Mesenchymal stem cell (in vitro differentiated cells and primary cell): ENCODE measurements at places on chromosomes 2 and 18.

DNA sequence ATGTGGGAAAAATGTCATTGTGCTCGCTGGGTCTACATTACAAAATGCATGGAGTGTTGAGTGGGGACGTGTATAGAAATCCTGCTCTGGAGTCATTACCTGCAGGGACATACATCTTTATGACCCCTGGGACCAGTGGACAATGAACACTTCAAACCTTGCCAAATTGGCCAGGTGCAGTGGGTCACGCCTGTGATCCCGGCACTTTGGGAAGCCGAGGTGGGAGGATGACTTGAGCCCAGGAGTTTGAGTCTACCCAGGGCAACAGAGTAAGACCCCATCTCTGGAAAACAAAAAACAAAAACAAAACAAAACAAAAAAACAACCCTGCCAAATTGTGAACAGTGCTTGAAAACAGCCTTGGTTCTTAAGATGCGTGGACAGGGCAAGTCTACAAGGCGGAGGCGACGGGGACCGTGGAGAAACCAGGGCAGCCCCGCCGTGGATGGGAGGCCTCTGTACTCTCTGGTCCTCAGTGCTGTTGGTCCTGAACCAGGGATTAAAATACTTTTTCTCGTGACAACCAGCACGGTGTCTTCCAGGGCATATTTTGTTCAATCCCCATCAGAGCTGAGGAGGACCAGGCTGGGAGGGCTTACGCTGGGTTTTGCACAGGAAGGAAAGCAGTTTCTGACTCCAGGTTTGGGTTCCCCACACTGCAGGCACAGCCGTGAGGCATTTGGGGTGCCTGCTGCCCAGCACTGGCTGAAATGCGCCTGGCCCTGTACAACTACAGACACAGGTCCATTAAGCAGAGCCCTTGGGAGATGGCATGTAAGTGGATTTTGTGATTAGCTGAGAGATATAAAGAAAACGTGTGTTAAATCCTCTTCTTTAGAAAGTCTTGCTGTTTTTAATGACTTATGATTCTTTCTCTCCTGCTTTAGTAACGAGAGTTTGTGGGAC is 13.7 kb downstream of the COLEC11 start:
- H3K4me3 ChIP-seq: no peak overlapping the region
- no peak for DNase-seq
- H3K36me3 ChIP-seq: peaks cover 3% of the 10 kb centered on the region
- peaks cover 15% of the 10 kb centered on the region for H3K27me3 ChIP-seq
- no peak overlapping the region for H3K27ac ChIP-seq

DNA sequence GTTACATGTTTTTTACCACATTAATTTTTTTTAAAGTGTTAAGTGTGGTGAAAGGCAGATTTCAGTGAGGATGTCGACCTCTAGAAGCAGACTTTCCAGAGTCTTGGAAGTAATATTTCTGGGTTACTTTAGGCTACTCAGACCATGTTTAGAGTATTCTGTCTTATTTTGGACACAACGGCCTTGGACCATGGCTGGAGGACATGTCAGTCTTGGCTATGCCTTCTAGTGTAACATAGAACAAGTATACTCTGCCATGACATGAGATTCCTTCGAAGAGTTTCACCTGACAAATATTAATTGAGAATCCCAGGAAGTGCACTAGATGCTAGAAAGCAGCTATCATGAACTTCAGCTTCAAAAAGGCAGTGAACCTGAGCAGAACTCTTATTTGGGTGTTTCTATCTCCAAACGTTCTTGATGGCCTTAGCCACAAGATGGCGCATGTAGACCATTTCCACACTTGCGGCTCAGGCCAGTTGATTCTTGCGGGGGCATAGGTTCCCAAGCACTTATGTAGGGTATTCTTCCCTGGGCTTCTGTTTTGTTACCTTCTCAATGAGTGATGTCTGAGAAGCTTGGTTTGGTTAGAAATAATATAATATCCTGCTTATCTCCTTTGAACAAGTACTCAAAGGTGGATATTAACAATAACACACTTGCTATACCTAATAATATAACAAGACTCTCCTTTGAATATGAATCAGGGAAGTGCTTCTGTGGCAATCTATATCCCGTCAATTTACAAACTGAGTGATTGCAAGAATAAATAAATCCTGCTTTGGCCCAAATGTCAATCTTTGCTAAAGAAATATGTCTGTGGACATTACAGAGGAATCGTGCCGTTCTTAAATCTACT is 62.0 kb downstream of the CACNB4 start:
- H3K4me1 ChIP-seq: no peaks in the 10 kb centered on the region
- H3K27me3 ChIP-seq: peaks cover 5% of the 10 kb centered on the region
- no peak overlapping the region for H3K27ac ChIP-seq
- peak; percentile 70 for DNase-seq

DNA sequence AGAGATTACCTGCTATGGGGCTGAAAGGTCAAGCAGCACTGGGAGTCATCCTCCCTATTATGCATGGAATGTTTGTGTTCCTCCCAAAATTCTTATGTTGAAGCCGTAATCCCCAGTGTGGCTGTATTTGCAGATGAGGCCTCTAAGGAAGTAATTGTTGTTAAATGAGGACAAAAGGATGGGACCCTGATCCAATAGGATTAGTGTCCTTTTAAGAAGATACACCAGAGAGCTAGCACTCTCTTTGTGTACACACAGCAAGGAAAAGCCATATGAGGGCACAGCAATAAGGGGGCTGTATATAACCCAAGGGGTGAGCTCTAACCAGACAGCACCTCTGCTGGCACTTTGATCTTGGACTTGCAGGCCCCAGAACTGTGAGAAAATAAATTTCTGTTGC is 18.3 kb downstream of the STAM2 start:
- peaks cover 5% of the 10 kb centered on the region for H3K36me3 ChIP-seq
- H3K27me3 ChIP-seq: no peaks in the 10 kb centered on the region
- DNase-seq: no peak
- no peak overlapping the region for H3K4me3 ChIP-seq

GRCh38 chr2:72983500-72984161 is 66.3 kb downstream of the EMX1 start:
- peaks cover 43% of the 10 kb centered on the region for H3K36me3 ChIP-seq
- peaks cover 6% of the 10 kb centered on the region for H3K4me1 ChIP-seq
- H3K27me3 ChIP-seq: no peaks in the 10 kb centered on the region
- no peak overlapping the region for H3K4me3 ChIP-seq

DNA sequence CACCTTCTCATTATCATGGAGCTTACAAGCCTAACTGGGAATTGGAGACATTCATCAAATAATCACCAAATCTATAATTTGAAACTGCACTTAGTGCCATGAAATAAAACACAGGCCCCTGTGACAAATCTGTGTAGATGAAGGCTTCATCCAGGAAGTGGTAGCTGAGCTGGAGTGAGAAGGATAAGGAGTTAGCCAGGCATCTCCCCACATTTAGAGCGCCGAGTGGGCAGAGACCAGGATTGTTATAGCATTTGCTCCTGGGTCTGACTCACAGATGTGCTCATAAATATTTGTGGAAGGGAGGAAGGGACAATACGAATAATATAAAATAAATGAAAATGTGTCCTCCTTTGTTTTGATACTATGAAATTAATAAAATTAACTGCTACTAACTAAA is 2.5 kb upstream of the MAT2A start:
- peak; percentile 78 for DNase-seq
- H3K27me3 ChIP-seq: no peaks in the 10 kb centered on the region
- no peaks in the 10 kb centered on the region for H3K4me1 ChIP-seq
- peak overlapping the region; percentile 33 for H3K27ac ChIP-seq
- H3K4me3 ChIP-seq: no peak overlapping the region

DNA sequence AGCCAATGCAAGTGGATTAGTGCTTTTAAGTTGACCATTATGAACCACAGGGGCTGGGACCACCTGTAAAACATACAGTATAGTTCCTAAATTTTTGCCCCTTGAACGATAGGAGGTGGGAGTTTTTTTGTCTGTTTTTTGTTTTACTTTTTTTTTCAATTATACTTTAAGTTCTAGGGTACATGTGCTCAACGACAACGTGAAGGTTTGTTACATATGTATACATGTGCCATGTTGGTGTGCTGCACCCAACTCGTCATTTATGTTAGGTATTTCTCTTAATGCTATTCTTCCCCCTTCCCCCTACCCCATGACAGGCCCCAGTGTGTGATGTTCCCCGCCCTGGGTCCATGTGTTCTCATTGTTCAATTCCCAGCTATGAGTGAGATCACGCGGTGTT is 1797.9 kb upstream of the PIK3C3 start:
- H3K27me3 ChIP-seq: no peaks in the 10 kb centered on the region
- H3K27ac ChIP-seq: no peak overlapping the region
- no peaks in the 10 kb centered on the region for H3K4me1 ChIP-seq
- no peak overlapping the region for H3K4me3 ChIP-seq

GRCh38 chr18:22108674-22109073 is 60.7 kb upstream of the GATA6 start:
- H3K27ac ChIP-seq: no peak overlapping the region

DNA sequence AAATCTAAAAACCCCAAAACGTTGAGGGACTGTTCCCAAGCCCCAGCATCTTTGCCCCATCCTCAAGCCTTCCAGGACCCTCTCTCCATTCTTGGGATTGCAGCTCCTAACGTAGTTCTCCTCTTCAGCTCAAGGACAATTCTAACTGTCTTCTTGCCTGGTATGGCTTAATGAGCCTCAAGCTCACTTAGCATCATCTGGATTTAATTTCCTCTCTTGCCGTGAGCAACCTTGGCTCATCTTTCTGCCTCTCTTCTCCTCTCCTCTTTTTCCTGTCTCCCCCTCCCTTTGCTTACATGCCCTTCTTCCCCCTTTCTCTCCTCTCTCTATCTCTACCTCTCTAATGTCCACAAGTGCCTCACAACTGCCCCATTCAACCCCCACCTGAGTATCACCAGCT is 44.2 kb downstream of the TACR1 start:
- no peaks in the 10 kb centered on the region for H3K36me3 ChIP-seq
- DNase-seq: no peak
- H3K4me3 ChIP-seq: no peak overlapping the region
- no peak overlapping the region for H3K27ac ChIP-seq
- H3K27me3 ChIP-seq: no peaks in the 10 kb centered on the region

GRCh38 chr18:59900222-59901128 is 679 bp downstream of the PMAIP1 start:
- H3K27me3 ChIP-seq: no peaks in the 10 kb centered on the region
- DNase-seq: peak; percentile 92
- H3K36me3 ChIP-seq: no peaks in the 10 kb centered on the region

- no peaks in the 10 kb centered on the region for H3K36me3 ChIP-seq
- peak; percentile 53 for DNase-seq
- H3K4me3 ChIP-seq: no peak overlapping the region
- H3K4me1 ChIP-seq: peaks cover 7% of the 10 kb centered on the region
- no peaks in the 10 kb centered on the region for H3K27me3 ChIP-seq
- H3K27ac ChIP-seq: no peak overlapping the region
Measured at GRCh38 chr2:45888167-45888566, 236.7 kb downstream of the PRKCE start.

DNA sequence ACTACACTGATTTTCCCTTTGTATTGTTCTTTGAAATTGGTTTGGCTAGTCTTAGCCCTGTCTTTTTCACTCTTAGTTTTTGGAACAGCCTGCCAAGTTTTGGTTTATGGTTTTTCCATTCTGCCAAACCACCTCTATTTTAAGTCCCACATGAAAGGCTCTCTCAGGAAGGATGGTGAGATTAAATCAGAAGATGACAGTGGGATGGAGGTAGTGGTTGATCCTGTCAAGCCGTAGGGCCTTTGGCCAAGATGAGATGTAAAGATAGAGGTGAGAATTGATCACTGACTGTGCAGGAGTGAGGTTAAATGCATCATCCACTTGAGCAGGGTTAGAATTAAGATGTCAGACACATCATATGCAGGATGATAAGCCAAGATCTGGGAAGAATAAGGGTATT is 948.5 kb downstream of the SLC4A3 start:
- H3K4me3 ChIP-seq: no peak overlapping the region
- H3K27ac ChIP-seq: no peak overlapping the region
- no peaks in the 10 kb centered on the region for H3K36me3 ChIP-seq
- DNase-seq: no peak
- H3K4me1 ChIP-seq: no peaks in the 10 kb centered on the region
- no peaks in the 10 kb centered on the region for H3K27me3 ChIP-seq

DNA sequence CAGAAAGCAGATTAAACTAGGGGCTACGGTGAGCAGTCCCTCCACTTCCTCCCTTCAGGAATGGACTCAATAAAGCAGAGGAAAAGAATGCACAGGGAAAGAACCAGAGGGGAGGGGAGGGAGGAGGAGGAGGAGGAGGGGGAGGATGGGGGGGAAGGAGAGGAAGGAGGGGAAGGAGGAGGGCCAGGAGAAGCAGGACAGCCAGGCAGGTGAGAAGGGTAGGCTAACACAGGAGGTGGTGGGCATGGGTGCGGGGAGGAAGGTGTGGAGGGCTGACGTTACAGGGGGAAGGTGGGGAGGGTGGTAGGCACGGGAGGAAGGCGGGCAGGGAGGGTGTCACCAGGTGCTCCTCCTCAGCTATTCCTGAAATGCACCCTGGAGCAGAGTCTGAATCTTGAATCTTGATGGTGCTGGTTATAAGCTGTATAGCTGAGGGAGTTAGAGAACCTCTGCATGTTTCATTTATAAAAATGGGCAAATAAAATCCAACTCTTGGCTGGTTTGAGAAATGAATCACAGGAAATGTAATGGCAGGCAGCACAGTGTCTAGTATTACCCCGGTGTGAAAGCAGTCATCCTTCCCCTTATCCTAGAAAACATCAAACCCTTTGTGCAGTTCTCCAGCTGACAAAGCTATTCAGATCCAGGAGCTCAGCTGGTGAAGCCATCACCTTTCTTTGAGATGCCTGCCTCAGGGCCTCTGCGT is 3.4 kb downstream of the TMEM18 start:
- peaks cover 33% of the 10 kb centered on the region for H3K36me3 ChIP-seq
- DNase-seq: no peak
- H3K27ac ChIP-seq: peak overlapping the region; percentile 63
- no peak overlapping the region for H3K4me3 ChIP-seq
- H3K4me1 ChIP-seq: peaks cover 22% of the 10 kb centered on the region
- H3K27me3 ChIP-seq: no peaks in the 10 kb centered on the region

DNA sequence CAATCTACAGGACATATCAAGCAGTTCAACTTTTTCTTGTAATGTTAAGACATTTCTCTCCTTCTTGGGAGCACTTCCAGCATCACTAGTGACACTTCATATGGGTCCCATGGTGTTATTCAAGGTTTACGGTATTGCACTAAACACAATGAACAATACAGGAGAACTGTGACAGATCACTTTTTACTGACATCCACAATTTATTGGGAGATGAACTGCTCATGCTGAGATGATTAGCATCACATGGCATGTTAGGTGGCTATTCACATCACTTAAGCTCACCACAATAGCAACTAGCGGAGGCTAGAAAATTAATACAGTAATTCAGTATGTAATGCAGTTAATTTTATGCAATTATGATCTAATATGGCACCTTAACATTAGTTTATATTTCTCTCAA is 264.4 kb downstream of the ERBB4 start:
- no peaks in the 10 kb centered on the region for H3K27me3 ChIP-seq
- H3K27ac ChIP-seq: no peak overlapping the region
- no peak overlapping the region for H3K4me3 ChIP-seq
- no peaks in the 10 kb centered on the region for H3K36me3 ChIP-seq
- no peaks in the 10 kb centered on the region for H3K4me1 ChIP-seq

DNA sequence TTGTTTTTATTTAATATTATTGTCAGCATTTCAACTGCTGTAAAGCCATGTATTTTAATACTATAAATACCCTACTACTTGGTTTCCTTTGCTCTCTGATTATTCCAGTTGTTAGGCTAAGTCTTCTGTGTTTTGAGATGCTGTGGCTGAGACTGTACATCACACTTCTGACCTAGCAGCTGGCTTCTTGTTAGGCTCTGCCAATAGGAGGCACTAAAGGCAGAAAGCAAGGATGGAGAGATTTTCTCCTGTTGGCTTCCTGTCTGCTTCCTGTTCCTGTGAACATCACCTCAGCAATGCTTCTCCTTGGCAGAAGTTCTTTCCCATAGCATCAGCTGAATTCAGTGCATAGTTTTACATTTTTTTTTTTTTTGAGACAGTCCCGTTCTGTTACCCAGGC is 68.3 kb upstream of the YPEL5 start:
- peaks cover 8% of the 10 kb centered on the region for H3K27me3 ChIP-seq
- no peak overlapping the region for H3K4me3 ChIP-seq
- H3K4me1 ChIP-seq: no peaks in the 10 kb centered on the region
